Frontal cortex (tissue), 4 donors: ENCODE measurements at places on chromosomes 5 and 9. TPM values are rescaled to one million over a fixed set of nuclear protein-coding genes. Genes with fewer than 3 reads are reported as not detected.

The PHF24 gene
- 19.2 TPM for total RNA-seq

The AQP3 gene
- total RNA-seq: not detected

GRCh38 chr9:83563360-83563759 lies 25.2 kb upstream of the FRMD3 start:
- DNase-seq: no peak

GRCh38 chr9:76665458-76665857 lies 98.8 kb upstream of the PCA3 start:
- no peak for DNase-seq

DNA sequence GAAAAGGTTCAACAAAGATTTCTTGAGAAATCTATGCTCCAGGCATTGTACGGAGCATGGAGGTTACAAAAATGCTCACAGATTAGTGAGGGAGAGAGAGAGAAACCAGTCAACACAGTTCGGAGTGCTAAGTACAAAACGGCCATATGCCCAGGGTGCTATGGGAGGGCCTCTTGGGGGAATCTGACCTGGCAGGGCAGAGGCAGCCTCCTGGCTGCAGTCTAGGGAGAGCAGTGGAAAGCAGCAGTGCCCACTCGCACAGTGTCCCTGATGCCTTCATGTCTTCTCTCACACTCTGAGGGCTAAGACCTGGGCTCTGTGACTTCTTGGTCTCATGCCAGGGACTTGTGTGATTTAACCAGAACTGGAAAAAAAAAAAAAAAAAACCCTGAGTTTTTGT lies 29.8 kb upstream of the SMC5 start:
- no peak for DNase-seq

DNA sequence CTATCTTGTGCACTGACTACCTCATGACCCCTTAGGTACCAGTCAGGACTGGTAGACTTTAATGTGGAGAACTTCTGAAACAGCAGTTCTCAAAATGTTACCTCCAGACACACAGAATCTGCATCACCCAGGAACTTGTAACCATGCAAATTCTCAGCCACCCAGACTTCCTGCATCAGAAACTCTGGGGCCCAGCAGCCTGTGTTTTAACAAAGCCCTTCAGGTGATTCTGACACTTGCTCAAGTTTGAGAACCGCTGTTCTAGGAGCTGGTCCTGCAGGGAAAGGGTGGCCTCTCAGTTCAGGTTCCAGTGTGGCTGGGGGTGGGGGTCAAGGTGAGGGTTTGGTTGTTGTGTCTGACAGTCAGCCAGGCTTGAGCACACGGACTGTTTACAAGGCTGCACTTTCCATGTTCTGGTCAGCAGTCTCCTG lies 28.4 kb downstream of the ZFP62 start:
- no peak for DNase-seq

DNA sequence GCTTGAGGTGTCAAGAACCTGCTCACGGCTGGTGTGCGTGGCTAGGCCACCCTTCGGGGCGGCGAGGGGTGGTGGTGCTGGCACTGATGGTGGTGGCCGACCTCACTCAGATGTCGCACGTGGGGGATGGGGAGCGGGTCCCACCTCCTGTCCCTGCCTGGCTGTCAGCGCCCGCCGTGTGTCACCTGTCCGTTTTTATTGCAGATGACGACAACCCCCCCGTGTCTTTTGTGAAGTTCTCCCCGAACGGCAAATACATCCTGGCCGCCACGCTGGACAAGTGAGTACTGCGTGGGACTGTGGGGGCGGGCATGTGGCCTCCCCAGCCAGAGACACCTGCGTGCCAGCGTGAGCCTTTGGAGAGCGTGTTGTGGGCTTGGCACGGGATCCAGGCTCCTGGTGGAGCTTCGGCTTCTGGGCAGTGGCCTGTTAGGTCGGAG lies 10.1 kb downstream of the RNU6ATAC start:
- DNase-seq: no peak

DNA sequence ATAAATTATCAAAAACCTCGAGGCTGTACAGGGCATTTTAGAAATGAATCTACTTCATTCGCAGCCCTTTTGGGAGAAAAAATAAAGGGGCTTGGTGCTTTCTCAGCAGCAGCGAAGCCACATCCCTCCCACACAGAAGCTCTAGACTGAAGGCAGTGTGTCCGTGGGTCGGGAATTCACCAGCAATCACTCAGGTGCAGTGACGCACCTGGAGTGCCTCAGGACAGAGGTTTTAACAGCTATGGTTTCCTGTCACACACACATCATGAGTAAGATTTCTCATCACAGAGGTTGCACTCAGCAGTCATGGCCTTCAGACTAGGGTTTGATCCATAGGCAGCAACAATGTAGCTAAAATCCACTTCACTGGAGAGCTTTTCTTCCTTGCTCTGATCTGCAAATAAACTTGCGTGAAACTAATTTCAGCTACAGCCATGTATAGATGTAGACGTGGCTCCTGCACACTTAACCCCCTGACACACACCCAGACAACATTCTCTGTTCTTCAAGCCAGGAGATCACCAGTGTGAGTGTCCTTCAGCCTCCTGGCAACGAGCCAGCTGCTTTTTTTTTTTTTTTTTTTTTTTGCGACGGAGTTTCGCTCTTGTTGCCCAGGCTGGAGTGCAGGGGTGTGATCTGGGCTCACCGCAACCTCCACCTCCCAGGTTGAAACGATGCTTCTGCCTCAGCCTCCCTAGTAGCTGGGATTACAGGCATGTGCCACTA lies 34.8 kb downstream of the DYNC2I2 start:
- no peak for DNase-seq

GRCh38 chr5:63911871-63912270 lies 50.4 kb downstream of the HTR1A start:
- DNase-seq: no peak
